GM19239 (cell line): ENCODE measurements at places on chromosomes 1 and 21.

- DNase-seq, result no peak
Observed at GRCh38 chr1:9025449-9025848, 774 bp downstream of the SLC2A7 start.

DNA sequence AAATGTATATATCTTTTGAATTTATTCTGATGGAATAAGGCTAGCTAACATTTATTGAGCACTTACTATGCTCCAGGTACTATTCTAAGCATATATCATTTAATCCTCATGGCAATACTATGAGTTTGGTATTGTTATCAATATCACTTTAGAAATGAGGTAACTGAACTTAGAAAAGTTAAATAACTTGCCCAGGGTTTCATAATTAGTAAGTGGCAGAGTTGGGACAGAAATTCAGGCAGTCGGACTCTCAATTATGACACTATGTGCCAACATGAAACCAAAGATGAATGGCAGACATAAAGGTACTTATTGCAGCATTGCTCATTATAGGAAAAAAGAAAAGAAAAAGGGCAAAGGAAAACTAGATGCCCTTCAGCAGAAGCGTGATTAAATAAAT lies 48.2 kb downstream of the RAB3GAP2 start:
- no peak for DNase-seq

- no peak for DNase-seq
Observed at GRCh38 chr1:3885611-3886010, 14.5 kb downstream of the C1orf174 start.

- DNase-seq, result no peak
Observed at GRCh38 chr1:176531036-176531435, 68.1 kb downstream of the PAPPA2 start.

- DNase-seq, result no peak
Observed at GRCh38 chr21:25759573-25759972, 24.8 kb downstream of the GABPA start.

GRCh38 chr1:151005729-151006319 lies 878 bp downstream of the MINDY1 start:
- DNase-seq, result no peak
